ENCODE measurements at places on chromosomes 7 and 10.
A peak's percentile ranks its signal among the peaks of the same experiment; 100 is the strongest.

DNA sequence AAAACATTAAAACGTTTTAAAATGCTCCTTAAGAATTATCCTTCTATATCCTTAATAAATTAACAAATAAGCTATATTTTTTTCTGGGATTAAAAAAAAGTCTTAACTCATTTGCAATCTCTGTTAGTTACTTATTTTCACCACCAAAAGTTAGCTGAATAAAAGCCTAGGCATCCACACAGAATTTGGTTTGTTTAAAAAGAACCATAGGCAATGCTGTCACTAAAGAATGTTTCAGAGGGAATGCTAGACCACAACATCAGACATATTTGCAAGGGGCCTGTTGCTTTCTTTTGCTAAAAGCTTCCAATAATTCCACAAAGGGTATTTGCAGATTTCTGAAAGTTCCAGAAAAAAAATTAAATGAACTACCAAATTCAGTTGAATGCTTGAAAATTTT lies 244.2 kb downstream of the POU6F2 start:
- DNase-seq: no peak

DNA sequence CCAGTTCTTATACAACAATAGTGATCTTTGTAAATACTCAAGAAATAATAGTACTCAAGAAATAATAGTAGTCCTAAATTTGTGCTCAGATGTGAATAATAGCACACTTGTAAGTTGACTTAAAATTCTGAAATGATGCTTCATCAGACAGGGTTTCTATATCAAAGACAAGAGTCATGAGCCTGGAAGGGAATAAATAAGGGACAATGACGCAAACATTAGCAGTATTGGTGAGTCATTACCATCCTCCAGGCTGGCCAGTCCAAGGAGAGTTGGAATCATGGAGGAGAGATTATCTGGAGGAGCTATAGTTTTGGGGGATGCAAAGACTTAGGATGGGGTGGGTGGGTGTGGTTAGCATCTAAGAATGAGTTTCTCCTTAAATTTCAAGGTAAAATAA lies 6.1 kb upstream of the SH3PXD2A start:
- peak; percentile 47 for DNase-seq

DNA sequence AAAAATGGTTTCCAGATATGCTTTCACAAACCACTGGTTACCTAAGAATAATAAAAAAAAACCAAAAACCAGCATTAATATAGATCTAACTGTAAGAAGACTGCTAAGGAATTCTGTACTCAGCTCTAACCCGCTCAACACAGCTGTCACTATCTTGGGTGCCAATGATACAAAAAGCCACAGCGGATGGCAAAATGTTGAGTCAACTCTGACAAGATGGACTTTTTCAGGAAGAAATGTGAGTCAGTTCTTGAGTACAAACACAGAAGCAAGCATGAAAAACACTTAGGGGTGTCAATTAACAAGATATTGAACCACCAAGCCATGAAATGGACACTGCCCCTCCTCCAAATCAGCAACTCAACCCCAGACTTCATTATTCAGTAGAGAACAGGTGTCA lies 55.0 kb downstream of the CTTNBP2 start:
- DNase-seq: peak; percentile 52

DNA sequence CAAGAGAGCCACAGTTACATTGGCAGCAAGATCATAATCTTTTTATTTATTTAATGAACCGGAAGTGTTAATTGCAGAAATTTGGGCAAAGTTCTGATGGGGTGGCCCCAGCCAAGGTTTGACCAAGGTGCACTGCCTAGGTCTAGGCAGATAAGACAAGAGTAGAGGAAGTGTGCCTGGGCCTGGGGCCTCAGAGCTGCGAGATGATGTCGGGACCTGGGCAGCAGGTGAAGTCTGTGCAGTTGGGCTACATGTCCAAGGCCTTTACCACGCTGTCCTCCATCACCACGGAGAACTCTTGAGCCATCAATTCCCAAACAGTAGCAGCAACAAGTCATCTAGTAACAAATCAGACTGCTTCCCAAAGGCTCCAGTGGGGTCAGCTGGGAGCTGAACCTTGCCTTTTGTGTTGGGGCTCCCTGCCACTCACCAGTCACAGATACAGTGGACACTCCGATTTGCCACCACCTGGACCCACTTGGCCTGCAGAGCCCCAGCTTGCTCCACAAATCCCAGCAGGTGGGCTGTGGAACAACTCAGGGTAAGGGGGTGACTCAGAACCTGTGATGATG lies 52.5 kb upstream of the COMTD1 start:
- no peak for DNase-seq

GRCh38 chr10:130112821-130113220 lies 2.2 kb upstream of the C10orf143 start:
- no peak for DNase-seq

- DNase-seq: peak; percentile 32
Measured at GRCh38 chr7:120740348-120740747, 117.6 kb downstream of the TSPAN12 start.

DNA sequence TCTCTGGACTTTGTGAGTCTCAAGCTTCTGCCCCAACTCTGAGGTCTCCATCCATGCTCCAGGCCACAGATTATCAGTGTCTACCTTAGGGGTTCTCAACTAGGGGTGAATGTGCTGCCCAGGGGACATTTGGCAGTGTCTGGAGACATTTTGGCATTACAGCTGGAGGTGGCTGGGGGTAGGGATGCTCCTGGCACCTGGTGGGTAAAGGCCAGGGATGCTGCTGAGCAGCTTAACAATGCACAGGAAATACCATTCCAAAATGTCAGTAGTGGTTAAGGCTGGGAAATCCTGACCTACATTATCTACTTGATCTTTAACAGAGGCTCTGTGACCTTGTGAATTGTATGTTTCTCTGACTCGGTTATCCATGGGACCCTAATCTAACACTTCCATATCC lies 67.3 kb upstream of the PALS2 start:
- no peak for DNase-seq

DNA sequence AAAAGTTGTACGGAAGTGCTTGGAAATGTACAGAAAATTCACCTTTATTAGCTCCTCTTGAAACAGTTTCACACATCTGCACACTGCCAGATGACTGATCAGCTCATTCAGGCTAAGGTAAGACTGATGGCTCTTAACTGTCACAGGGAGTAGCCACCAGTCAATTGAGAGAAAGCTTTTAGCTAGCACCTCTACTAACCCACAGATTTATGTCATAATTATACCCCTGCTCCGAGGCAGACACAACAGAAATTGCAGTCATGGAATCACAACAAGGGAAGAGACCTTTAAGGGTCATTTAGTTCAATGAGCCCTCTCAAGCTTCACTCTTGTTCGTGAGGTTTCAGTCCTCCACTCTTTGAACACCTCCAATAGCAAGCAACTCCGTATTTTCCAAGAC lies 235.4 kb downstream of the TRIL start:
- DNase-seq: no peak

DNA sequence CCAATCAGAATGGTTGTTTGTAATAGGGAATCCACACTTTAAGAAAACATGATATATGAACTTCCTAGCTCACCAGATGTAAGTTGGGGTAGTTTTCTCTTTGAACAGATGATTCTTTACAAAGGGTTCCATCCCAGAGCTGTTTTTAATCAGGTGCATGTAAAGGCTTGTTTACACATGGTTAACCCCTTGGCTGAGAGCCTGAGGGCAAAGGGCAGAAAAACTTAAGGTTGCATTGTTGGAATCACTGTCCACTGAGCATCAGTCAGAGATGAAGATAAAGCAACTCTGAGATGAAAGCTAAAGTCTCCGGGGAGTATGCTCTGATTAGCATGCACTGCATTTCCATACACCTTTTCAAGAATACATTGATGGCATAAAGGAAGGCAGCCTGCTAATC lies 518.2 kb downstream of the SORCS3 start:
- no peak for DNase-seq

DNA sequence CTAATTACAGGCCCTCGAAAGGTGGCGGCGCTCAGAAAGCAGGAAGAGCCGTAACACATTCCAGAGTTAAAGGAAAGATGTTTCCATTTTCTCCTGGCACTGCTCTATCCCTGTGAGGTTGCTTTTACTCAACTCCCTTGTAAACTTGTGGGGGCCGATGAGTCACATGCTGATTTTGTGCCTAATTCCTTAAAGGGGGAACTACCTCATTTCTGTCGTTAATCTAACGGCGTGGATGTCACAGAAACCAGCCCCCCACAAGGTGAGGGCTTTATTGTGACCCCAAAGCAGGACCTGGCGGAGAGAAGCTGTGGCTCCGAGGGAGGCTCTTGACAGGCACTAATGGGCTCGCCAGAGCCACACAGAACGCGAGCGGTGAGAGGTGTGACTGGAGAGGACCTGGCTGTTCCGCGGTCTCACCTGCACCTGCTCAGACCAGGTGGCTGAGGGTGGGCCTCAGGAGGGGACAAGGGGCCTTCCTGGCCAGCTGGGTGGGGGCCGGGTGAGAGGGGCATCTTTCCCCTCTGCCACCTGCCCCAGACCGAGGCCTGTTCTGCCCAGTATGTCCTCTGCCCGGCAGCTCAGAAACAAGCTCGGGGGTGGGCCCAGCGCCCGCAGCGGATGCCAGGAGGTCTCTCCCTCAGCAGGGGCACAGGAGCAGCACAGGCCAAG lies 50.9 kb downstream of the CALML3 start:
- DNase-seq: peak; percentile 62

- DNase-seq: no peak
Measured at GRCh38 chr7:47582764-47583738, 1.1 kb upstream of the TNS3 start.

DNA sequence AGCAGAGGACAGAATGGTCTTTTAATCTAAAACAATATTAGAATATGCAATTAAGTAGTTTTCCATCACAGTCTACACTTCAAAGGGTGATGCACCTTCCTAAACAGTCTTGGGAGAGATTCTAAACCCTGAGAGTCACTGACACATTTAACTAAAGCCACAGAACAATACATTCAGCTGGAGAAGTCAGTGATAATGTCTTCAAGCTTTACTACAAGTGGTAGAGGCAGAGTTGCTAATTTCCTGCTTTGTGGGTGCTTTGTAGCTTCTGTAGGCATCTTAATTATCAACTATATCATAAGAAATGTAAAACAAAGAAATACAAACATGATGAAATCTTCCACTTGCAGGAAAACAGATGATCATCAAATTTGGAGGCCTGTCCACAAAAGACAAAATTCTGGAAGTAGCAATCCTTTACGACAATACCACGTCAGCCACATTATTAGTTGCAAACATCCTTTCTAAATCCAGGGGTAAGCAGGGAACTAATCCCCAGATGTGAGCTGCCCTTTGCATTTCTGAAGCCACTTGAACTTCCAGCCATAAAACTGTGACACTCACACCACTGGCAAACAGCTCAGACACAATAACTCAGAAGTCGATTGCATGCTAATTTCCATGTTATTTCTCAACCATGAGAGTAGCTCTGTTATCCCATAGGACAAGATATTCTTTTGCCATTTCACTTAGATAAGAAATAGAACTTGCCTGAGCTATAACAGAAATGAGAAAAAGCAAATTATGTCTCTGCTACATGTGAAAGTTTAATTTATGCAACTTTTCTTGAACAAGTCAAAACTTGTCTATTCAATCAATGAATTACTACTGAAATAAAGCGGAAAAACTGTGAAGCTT lies 212.2 kb downstream of the FAM107B start:
- no peak for DNase-seq

DNA sequence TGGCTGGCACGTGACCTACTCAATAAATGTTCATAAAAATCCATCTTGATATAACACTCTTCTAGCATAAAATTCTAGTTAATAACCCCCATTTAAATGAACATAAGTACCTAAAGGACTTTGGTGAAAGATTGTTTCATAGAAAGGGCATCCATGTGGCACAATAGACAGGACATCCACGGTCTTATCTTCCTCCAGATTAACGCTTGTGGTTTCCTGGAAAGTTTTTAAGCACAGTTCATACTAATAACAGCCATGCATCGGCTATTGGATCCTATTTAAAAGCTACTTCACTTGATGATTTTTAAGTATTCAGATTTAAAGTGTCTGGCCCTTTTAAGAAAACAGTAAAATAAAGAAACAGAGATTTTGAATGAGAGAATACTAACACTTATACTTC lies 288.3 kb downstream of the AHR start:
- DNase-seq: no peak

- DNase-seq: peak; percentile 39
Measured at GRCh38 chr7:79980376-79980775, 154.3 kb upstream of the GNAI1 start.

DNA sequence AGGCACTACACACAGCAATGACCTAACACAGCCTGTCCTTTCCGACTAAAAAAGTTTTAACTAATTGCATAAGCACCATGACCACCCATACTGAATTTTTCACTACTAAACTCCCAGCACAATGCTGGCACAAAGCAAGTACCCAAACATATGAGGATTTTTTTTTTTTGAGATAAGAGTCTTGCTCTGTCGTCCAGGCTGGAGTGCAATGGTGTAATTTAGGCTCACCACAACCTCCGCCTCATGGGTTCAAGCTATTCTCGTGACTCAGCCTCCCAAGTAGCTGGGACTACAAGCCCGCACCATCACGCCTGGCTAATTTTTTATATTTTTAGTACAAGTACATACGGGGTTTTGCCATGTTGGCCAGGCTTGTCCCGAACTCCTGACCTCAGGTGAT lies 5.1 kb downstream of the UBE2H start:
- DNase-seq: peak; percentile 57

DNA sequence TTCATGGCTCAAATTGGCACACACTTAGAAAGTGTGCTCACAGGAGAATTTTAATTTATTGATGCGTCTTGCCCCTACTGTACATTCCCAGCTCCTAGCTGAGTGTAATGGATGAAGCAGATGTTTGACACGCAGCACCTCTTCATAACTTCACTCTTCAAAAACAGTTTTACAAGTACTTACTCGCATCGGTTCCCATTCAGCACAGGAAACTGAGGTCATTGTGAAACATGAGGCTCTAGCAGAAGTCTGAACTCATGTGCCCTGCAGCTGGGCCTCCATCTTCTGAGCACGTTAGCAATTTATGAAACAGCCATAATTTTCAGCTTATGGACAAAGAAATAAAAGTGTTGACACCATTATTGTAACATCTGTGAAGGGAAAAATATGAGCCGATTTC lies 558.9 kb upstream of the MGMT start:
- DNase-seq: no peak

DNA sequence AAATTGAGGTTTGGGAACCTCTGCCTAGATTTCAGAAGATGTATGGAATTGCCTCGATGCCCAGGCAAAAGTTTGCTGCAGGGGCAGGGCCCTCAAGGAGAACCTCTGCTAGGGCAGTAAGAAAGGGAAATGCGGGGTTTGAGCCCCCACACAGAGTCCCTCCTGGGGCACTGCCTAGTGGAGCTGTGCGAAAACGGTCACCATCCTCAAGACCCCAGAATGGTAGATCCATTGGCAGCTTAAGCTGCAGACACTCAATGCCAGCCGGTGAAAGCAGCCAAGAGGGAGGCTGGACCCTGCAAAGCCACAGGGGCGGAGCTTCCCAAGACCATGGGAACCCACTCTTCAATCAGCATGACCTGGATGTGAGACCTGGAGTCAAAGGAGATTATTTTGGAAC lies 15.0 kb upstream of the TFEC start:
- DNase-seq: no peak

- DNase-seq: no peak
Measured at GRCh38 chr10:131573707-131574106, 262.2 kb upstream of the TCERG1L start.

- no peak for DNase-seq
Measured at GRCh38 chr7:33089142-33089541, 20.1 kb downstream of the RP9 start.

- DNase-seq: peak; percentile 95
Measured at GRCh38 chr7:151665368-151665767, 145.7 kb upstream of the RHEB start.
